ENCODE measurements at places on chromosomes 12 and 14. TPM values are rescaled to one million over a fixed set of nuclear protein-coding genes. Genes with fewer than 3 reads are reported as not detected.

GRCh38 chr14:101134851-101135433, 231.4 kb upstream of the RTL1 start:
- no peak for DNase-seq

DNA sequence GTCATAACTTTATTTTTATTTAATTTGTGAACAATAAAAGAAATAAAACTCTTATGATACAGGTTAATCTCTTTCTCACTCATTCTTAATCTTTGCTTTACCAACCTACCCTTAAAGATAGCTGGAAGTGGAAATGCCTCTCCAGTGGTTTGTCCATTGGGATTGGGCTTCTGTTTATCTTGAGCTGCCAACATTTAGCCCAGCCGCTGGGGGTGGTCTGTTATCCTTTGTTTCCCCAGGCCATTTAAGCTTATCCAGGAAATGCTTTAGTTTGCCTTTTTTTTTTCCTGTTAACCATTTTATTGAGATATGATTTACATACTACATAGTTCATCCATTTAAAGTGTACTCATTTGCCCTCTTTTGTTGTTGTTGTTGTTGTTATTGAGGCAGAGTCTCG, 8.2 kb downstream of the TDG start:
- DNase-seq = no peak

- no peak for DNase-seq
These were observed 13.8 kb downstream of the BICD1 start for GRCh38 chr12:32120419-32120818.

GRCh38 chr12:47747596-47748506, 10.8 kb downstream of the RAPGEF3 start:
- DNase-seq = no peak

GRCh38 chr12:125305231-125305630, 240.0 kb downstream of the AACS start:
- no peak for DNase-seq

GRCh38 chr14:105137481-105138020, 31.0 kb downstream of the JAG2 start:
- no peak for DNase-seq

GRCh38 chr14:50334211-50334610, 22.1 kb downstream of the DMAC2L start:
- no peak for DNase-seq

DNA sequence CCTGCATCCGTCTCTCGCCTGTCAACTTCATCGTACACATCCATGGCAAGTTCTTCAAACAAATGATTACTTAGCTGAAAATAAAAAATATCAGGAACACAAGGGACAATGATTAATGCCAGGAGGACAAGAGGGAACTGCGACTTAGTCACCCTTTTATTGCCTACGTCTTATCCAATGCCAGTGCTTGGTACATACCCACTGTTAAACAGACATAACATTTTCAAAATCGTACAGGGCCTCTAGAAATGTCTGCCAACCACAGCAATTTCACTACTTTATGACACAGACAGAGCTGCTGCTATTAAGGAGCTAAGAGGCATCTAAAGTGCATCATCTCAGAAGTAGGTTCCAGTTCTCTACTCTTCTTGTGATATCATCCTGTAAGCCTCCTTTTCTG, 34.6 kb downstream of the GIT2 start:
- no peak for DNase-seq

DNA sequence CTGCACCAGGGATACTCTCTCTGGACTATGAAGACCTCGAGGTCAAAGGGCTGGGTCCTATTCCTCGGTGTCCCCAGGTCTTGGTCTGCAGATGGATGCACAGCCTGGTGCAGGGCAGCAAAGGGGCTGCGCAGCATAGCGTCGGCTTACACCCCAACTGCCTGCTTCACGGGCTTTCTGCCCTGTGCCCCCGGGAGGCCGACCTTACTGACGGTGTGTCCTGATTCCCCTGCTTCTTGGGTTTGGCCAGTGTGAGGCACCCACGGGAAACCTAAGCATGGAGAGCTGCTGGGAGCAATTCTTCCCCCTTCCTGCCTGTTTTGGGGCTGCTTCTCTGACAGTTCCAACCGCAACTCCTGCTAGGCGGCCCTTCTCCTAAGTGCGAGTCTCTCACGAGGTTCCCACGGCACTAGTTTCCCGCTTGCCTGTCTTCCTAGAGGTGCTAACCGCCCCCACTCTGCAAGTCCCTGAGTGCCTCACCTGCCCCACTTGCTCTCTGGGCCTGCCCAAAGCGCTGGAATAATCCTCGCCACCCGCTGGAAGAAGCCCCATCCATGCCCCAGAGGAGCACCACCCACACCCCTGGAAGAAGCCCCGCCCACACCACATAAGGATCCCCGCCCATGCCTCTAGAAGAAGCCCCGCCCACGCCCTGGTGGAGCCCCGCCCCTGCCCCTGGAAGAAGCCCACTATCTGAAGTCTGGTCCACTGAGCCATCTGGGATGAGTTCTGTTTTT, 54.0 kb downstream of the PRIMA1 start:
- DNase-seq = no peak

- DNase-seq = no peak
These were observed 14.4 kb upstream of the TUNAR start for GRCh38 chr14:95862243-95862642.

- peak; percentile 13 for DNase-seq
These were observed 430 bp downstream of the SLC41A2 start for GRCh38 chr12:104957719-104958000.

The POTEG gene
- total RNA-seq = not detected

The ARHGAP9 gene
- 106 TPM for total RNA-seq

The ACVRL1 gene
- not detected for total RNA-seq

The SIX6 gene
- total RNA-seq = not detected

The CLEC9A gene
- not detected for total RNA-seq

The ANKRD33 gene
- not detected for total RNA-seq

All from activated T-helper 2 cell treated with anti-CD3 and anti-CD28 coated beads, Interferon-gamma antibody, Interleukin-2, Interleukin-4, amounts not matched to agents 10 μg/mL and 5 μg/mL and 100 μg/mL, durations not matched to agents 14 hours and 24 hours and 36 hours (primary cell).